ENCODE measurements at places on chromosomes 6 and 20.

GRCh38 chr20:33522256-33522820 is 32.4 kb downstream of the CBFA2T2 start:
- DNase-seq: no peak

GRCh38 chr6:137673603-137674002 is 179.4 kb upstream of the OLIG3 start:
- DNase-seq: no peak

GRCh38 chr20:60984666-60985065 is 267.4 kb upstream of the CDH4 start:
- DNase-seq: no peak

GRCh38 chr6:40931931-40932330 is 107.1 kb downstream of the UNC5CL start:
- DNase-seq: no peak

DNA sequence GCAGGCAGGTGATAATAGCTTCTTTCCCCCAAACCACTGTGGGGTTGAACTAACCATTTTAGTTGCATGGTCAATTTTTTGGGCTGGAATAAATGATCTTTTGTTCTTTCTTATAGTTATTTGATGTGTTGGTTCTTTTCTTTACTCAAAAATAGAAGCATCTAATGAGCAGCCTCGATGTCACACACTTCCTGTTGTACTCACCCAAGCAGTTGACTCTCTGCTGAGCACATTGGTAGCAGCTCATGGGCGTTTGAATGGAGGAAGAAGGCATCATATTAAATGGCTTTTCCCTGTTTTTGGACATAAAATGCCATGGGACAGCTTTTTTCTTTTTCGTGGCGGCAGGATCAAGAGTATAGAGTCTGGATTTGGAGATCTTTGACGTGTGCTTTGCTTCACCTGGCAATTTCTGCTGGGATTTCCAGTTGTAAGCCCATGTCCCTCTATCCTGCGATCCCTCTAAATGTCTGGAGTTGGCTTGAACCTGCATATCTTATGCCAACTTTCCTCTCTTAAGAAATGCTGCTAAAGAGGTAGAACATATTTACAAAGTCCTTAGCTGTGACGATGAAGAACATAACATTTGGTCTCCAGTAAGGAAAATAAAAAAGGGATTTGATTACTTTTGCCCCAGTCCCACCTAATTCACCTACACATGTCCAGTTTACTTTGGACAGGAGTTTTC is 268.3 kb downstream of the PRL start:
- no peak for DNase-seq

DNA sequence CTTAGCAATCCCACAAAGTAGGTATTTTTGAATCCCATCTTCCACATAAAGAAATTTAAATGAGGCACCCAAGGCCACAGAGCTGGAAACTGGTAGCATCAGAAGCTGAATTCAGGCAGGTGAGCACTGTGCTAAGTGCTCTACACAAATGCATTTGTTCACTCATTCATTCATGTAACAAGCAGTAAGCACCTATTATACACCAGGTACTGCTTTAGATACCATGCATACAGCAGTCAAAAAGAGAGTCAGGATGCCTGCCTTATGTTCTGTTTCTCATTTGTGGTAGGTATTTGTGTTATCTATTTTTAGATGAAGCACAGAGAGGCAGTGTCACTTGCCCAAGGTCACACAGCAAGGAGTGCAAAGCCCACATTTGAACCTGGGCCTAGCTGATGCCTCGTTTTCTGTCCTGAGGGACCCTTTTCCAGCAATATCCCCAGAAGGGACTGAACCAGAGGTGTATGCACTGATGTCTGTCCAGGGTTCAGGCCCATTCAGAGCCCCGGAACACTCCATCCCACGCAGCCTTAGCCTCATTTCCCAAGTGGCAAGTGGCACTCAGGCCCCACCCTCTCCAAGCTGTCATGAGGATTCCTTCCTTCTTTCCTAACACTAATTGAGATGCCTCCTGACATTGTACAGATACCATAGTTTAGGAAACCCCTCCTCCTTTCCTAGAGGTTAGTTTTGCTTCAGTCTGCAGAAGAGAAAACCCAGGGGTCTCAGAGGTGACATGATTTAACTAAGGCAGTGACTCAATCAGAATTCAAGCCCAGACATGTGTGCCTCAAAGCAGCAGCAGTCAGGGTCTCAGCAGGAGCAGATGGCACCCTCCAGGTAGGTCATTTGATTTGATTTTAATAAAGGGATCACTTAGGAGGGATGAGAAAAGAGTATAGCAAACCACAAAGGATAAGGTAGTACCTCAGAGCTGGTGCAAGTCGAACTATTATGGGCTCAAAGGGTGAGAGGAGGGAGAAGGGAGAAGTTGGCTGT is 61.2 kb upstream of the SIRPA start:
- DNase-seq: no peak

DNA sequence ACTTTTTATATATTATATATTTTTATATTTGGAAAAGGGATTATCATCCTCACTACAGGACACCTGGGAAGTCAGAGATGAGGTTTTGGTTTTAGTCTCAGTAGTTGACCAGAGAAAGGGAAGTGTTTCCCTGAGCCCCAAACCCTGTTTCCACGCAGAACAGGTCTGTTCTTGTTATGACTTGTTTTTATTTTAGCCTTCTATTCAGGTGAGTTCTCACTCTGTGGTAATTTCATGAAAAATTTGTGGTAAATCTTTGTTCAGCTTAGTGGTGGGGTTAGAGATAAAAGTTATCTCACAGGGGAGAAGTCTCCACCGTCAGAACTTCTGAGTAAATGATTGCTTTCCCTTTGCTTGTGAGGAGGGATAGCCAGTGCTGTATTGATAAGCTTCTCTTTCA is 224.9 kb downstream of the FARS2 start:
- DNase-seq: no peak

DNA sequence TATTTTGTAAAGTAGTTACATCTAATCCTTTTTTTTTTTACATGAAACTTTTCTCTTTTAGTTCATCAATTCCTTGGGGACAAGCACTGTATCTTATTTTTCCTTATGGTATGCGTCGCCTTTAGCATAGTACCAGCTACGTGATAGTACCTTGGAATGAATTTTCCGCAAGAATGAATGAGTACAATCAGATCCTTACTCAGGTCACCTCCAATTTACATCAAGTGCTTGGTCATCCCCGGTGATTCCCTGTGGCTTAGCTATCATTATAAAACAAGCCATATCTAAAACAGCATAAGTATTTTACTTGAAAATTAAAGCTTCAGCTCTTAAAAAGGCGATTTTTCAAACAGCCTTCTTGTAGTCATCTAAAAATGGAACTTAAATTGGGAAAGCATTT is 680.4 kb upstream of the MAP3K7 start:
- DNase-seq: no peak

DNA sequence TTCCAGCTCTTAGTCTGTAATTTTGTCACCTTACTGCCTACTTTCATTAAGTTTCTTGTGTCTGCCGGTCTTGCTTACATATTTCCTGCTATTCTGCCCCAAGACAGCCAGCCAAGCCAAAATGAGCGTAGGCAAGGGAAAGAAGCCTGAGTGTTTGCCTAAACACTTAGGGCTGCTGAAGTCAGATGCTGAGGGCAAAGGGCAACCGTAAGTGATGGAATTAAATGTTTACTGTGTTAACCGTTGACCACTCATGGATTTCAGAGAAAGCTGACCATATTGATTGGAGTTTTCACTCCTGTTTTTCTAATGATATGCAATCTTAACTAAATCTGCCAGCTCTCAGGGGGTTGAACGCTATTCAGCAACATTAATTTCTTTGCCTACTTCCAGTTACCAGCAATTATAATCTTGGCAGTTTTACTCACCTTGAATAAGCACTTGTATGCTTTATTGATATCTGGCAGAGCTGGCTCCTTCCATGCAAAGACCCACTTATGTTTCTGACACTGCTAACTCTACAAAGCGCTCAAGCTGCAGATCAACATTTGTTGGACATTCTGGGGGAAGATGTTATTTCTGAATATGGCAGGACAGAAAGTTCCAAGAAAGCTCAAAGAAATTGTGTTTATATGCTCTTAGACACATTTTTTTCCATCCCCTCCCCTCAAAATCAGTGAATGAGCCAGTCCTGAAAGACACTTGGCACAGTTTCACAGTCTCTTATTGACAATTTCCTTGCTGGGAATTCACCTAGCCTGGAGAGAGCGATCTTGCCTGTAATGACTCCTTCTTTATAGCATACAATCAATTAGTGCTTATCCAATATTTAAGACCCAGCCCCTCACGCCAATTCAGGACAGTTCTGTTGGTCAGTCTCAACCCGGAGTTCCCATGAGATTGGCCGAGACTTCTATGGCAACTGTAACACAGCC is 183.8 kb downstream of the PLCB1 start:
- no peak for DNase-seq

DNA sequence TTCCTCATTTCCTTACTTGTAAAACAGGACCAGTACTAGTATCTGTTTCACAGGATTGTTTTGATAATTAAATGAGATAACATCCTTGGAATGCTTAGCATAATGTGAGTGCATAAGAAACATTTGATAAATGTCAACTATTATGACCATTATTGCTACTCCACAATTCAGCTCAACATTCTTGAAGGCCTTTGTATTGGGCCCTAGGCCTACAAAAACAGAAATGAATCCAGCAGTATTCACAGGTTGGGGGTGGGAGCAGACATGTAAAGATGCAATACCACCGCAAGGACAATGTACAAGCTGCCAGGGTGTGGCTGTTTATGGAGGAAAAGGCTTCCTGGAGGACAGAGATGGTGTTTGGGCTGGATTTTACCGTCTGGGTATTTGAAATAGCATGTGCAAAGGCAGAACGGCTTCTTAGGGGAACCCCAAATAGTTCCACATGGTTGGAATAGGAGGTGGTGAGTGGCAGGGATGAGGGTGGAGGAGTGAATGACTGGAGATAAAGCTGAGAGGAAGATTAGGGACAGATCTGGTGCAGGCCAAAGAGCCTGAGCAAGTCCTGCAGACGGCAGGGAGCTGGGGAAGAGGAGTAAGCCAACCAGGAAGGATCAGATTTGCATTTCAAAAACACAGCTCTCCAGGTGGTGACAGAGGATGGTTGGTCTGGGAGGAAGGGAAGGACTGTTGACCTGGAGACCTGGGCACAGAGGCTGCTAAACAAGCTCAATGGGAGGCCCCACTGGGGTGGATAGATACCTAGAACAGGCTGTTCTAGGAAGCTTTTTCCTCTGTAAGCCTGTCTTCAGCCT is 57.0 kb upstream of the EPB41L1 start:
- DNase-seq: no peak

- no peak for DNase-seq
Measured at GRCh38 chr6:137731960-137732616, 135.0 kb upstream of the TNFAIP3 start.

- no peak for DNase-seq
Measured at GRCh38 chr20:1934721-1935573, 39.7 kb downstream of the SIRPA start.

DNA sequence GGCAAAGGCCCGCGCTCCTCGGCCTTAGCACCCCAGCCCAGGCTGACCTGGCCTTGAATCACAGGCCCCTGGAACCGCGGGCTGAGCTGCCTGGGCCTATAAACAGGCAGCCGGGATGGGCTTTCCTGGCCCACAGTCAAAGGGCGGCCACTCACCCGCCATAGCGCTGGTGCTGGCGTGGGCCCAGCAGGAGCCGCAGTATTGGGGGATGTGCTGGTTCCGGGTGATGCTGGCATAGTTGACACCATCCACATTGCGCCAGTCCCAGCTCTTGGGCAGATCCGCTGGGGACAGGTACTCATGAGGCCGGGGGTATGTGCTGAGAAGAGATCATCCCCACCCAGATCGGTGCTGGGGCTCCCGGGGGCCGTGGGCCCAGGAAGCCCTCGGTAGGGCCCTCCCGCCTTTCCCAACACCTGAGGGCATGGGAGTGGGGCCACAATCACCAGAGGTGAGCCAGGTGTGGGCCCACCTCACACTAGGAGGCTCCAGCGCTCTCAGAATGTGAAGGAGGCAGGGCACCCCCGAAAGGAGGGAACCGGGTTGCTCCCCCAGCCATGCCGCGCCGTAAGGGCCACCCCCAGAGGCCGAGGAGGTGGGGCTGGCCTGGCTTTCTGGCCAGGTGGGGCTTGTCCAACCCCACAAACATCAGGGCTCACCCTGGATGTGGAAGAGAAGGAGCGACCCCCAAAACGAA is 739 bp downstream of the CTSZ start:
- no peak for DNase-seq

- no peak for DNase-seq
Measured at GRCh38 chr6:159130846-159131245, 38.4 kb upstream of the FNDC1 start.

- no peak for DNase-seq
Measured at GRCh38 chr6:168725802-168726201, 284.8 kb downstream of the SMOC2 start.

DNA sequence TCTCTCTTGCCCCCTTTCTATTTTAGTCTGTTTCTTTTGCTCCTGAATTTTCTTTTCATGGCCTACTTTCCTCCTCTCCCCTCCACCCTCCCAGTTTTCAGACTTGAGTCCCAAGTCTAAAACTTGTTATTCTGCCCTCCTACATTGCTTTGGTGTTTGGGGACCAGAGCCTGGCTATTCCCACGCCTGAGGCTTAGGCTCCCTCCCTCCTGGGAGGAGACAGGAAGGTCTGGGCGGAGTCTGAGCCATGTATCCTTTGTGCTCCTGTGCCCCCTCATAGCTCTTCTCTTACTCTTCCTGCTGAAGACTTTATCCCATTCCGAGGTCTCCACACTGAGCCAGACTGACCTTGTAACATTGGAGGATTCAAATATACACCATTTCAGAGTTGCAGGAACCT is 69.5 kb downstream of the DAAM2 start:
- DNase-seq: no peak

DNA sequence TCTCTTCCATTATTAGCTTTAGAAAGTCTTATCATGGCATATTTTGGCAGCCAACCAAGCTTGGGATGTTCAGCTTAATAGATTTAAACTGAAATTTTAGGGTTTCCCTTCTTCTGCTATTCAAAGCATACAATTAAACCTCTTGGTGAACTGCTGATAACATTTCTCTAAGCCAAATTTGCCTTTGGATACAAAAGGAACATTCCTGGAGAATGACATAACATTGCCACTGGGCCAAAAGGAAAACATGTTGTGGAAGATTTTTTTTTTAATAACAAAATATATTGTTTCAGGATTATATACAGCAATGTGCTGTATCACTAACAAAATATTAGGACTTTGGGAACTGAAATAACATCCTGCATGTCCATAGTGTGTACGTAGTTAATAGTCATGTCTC is 215.1 kb upstream of the TBX18 start:
- DNase-seq: no peak

GRCh38 chr6:100160930-100161329 is 166.9 kb upstream of the MCHR2 start:
- DNase-seq: no peak

DNA sequence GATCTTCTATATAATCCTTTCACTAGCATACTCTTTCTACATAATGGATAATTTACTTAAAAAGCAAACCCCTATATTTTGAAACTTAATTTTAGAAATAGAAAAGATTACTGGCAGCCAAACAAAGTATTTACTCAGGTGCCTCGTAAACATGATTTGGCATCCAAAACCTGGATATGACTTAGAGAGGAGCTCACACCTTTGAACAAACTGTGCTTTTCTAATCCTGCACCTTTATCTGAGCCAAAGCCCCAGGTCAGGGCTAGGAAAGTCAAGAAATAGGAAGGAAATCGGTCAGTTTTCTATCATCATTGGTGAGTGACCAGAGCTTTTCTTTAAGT is 170.9 kb downstream of the PHF3 start:
- DNase-seq: no peak

- no peak for DNase-seq
Measured at GRCh38 chr6:159875194-159875593, 15.6 kb upstream of the MAS1 start.

All from midbrain (tissue), 1 donor.